Stimulated activated CD4-positive, alpha-beta T cell treated with anti-CD3 and anti-CD28 coated beads, TNF-alpha, amount 100 ng/mL, for 1 hour (primary cell): ENCODE measurements at places on chromosomes 3 and 15.

DNA sequence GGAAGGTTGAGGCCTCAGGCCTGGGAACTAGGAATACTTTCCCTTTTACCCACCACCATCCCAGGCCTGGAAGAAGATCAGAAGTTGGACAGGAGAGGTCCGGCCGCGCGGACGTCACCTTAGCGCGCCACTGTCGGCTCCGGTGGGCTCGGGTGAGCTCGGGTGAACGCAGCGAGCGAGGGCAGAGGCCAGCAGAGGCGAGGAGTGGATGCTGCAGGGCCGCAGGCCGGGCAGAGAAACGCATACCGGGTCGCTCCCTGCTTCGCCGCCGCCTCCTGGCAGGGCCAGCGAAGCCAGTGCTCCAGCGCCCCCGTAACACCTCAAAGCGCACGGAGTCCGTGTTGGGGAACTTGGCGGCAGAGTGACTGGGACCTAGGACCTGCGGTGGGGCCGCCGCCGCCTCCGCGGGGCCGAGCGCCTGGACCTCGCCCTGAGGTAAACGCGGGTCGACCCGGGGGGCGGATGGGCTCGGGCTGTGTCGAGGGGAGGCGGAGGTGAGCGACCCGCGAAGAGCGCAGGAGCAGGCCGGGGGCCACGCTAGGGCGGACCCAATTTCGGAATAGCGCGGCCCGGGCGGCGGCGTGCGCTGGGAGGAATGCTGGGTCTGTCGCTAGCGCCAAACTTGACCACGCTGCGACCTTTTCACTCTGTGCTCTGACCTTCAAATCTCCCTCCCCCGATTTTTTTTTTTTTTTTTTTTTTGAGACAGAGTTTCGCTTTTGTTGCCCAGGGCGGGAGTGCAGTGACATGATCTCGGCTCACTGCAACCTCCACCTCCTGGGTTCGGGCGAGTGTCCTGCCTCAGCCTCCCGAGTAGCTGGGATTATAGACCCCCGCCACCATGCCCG, 1.6 kb downstream of the CYP11A1 start:
- no peak for DNase-seq

DNA sequence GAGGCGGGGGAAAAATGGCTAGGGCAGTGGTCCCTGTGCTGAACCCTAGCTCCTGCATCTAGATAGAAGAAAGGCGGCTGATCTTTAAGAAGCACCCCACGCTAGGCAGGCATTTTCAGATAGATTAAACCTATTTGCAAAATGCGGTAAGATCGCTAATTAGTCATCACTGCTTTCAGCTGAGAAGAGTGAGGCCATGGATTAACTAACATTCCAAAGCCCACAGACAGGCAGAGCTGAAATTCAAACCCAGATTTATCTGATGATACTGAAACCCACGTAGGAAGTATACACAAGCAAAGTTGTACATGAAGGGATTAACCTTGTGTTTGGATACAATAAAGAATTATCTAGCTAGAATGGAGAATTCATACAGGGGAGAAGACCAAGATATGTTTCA, 4.8 kb downstream of the ADPGK start:
- no peak for DNase-seq

DNA sequence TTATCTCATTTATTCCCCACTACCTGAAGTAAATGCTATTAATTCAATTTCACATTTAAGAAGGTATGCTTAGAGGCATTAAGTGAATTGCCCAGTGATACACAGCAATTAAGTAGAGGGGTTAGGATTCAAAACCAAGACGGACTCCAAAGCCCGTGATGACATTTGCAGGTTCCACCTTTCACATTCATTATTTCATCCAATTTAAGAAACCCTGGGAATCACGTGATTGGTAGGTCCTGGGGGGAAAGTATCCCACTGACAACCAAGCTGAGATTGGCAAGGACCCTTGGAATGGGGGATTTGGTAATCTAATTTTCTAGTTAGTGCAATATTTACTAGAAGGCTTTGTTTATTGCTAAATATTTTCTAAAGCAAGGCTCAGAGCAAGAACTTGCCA, 1.8 kb downstream of the POMGNT2 start:
- no peak for DNase-seq

- DNase-seq = no peak
These were observed 3.4 kb upstream of the CLN6 start for GRCh38 chr15:68232937-68233336.

GRCh38 chr3:150527464-150528255, 18.6 kb downstream of the SERP1 start:
- no peak for DNase-seq

- no peak for DNase-seq
These were observed 84.4 kb upstream of the C2CD4B start for GRCh38 chr15:62249501-62249900.

- no peak for DNase-seq
These were observed 11.8 kb upstream of the MYO1E start for GRCh38 chr15:59384507-59384906.

DNA sequence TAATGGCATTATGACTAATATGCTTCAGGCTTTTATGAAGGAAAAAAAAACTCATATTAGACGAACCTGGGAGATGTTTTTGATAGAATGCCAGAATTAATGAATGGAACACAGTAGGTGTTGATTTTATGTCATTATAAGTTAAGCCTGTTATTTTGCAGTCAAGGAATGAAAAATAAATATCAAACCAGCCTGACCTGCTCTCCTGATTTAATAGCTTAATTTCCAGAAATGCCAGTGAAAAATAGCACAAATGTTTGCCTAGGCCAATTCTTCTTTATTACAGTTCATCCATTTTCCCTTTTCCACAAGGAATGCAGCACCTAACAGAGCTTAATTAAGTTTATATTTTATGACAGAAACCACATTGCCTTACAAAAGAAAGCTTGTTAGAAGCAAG, 292.0 kb downstream of the TBL1XR1 start:
- DNase-seq = no peak

- no peak for DNase-seq
These were observed 3.3 kb upstream of the EHD4 start for GRCh38 chr15:41975669-41976068.

- no peak for DNase-seq
These were observed 22.9 kb downstream of the RAB8B start for GRCh38 chr15:63212050-63213004.
